Activated naive CD4-positive, alpha-beta T cell treated with anti-CD3 and anti-CD28 coated beads, Interleukin-2, amount 50 U/mL, for 72 hours (primary cell): ENCODE measurements at places on chromosomes 13 and 19. TPM values are rescaled to one million over a fixed set of nuclear protein-coding genes. Genes with fewer than 3 reads are reported as not detected.

Gene GAPDHS
- total RNA-seq, result not detected

Gene OR4F17
- not detected for total RNA-seq

Gene PTPRS
- 2.3 TPM for total RNA-seq

Gene MTUS2
- not detected for total RNA-seq

Gene ANKLE1
- 13.7 TPM for total RNA-seq

Gene ATP4A
- not detected for total RNA-seq

Gene SPRY2
- 0.91 TPM for total RNA-seq

Gene CRX
- not detected for total RNA-seq

Gene CYP4F3
- total RNA-seq, result 0.14 TPM

Gene FAM216B
- not detected for total RNA-seq

Gene NOTCH3
- not detected for total RNA-seq

Gene CEACAM7
- total RNA-seq, result not detected

Gene IL12RB1
- 14.6 TPM for total RNA-seq

Gene ZNF726
- 15.7 TPM for total RNA-seq

Gene TMEM59L
- total RNA-seq, result not detected

Gene RANBP3
- total RNA-seq, result 112 TPM

Gene CYP2F1
- not detected for total RNA-seq

Gene FFAR3
- 5.1 TPM for total RNA-seq

Gene COLGALT1
- 39.2 TPM for total RNA-seq

Gene S1PR4
- total RNA-seq, result 62.1 TPM

Gene ZNF787
- 32.5 TPM for total RNA-seq

Gene URAD
- total RNA-seq, result not detected

Gene ACP7
- total RNA-seq, result not detected

Gene ACTMAP
- total RNA-seq, result 23.2 TPM

Gene ZNF850
- 8.0 TPM for total RNA-seq

Gene C19orf73
- 1.1 TPM for total RNA-seq

Gene GPR12
- total RNA-seq, result not detected

Gene KIR3DL2
- total RNA-seq, result 0.98 TPM
